CD4-positive, alpha-beta T cell treated with Interleukin-4 for 1 hour (primary cell): ENCODE measurements at places on chromosomes 13 and 19.

GRCh38 chr19:48398375-48399235 is 5.1 kb downstream of the GRIN2D start:
- DNase-seq = peak; percentile 88

DNA sequence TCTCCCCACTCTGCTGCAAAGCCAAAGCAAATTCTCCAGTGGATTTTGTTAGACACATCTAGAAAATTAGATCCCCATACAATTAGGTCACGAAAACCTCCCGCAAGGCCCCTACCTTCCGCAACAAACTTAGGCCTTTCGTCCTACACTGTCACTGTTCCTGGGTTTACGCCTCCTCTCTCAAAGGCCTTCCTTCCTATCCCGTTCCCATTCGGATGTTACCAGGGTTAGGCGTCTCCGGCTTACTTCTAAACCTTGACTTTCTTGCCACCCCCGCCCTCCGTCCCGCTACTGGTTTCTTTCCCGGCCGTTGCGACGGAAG is 754 bp downstream of the RNF6 start:
- DNase-seq = no peak

GRCh38 chr13:21530656-21531055 is 71.6 kb upstream of the ZDHHC20 start:
- DNase-seq = no peak

GRCh38 chr13:42497798-42498197 is 76.2 kb upstream of the TNFSF11 start:
- DNase-seq = no peak

DNA sequence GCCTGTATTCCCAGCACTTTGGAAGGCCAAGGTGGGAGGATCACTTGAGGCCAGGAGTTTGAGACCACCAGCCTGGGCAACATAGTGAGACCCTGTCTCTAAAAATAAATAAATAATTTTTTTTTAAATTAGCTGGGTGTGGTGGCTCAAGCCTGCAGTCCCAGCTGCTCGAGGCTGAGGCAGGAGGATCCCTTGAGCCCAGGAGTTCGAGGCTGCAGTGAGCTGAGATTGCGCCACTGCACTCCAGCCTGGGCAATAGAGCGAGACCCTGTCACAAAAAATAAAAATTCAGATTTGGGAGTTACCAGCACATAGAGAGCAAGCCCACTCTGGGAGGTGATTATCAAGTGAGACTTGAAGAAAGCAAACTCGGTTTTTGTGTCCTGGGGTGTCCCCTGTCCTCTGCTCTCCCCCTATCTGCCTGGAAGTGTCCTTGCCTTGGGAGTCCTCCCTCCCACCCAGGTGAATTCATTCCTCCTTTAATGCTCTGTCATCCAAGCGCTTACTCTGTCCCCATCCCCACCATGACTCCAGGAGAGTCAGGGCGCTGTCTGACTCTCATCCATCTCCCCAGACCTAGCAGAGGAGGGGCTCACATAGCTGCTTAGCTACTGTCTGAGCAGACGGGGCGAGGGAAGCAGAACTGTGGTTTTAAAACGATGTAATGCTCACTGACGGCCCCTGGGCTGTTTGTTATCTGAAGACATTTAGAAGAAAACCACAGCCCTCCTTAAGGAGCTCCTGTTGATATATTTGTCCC is 146.8 kb downstream of the STK24 start:
- no peak for DNase-seq

GRCh38 chr19:6211632-6212402 is 68.0 kb downstream of the MLLT1 start:
- no peak for DNase-seq

DNA sequence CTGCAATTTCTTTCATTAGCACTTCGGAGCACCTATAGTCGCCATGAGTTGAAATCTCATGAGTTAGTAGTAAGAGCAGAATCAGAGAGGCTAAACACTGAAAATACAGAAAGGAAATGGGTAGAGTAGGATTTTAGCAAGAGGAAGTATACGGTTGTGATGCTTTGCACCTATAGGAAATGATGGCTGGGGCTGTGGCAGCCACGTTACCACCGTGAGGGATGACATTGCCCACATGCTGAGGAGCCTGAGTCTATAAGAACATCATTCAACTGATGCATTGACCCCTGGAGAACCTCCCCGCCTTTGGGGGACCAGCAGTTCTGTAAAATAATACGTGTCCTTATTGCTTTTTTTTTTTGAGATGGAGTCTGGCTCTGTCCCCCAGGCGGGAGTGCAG is 20.4 kb downstream of the FAM187B start:
- no peak for DNase-seq
